ENCODE measurements at places on chromosomes 11 and 22.

- peak; percentile 72 for DNase-seq
These were observed 16.3 kb upstream of the CYP2R1 start for GRCh38 chr11:14908214-14908880.

DNA sequence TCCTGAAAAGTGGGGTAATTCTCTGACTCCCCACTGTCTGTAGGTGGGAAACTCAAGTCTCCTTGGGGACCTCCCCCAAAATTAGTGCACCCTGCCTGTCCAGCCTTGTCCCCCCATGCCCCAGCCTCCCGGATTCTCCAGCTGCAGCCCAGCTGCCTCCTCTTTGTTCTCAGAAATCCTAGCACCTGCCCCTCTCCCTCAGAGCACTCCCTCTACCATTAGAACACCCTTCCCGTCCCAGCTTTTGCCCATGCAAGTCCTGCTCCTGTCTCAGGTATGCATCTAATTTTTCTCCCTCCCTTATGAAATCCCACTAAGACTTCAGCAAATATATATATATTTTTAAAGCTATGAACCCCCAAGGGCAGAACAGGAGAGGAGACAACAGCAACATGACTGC lies 37.3 kb downstream of the LRFN4 start:
- no peak for DNase-seq

- no peak for DNase-seq
These were observed 536 bp downstream of the YWHAH start for GRCh38 chr22:31944700-31945442.

GRCh38 chr11:105229257-105229656 lies 89.7 kb upstream of the CARD18 start:
- DNase-seq = peak; percentile 8

GRCh38 chr11:125226031-125226430 lies 61.5 kb downstream of the PKNOX2 start:
- DNase-seq = no peak

Measured in MV-4-11 (cell line).